Right cardiac atrium (tissue), 5 donors: ENCODE measurements at places on chromosomes 7 and 10.
A peak's percentile ranks its signal among the peaks of the same experiment; 100 is the strongest.

GRCh38 chr7:120725376-120726039 is 132.4 kb downstream of the TSPAN12 start:
- DNase-seq = no peak

DNA sequence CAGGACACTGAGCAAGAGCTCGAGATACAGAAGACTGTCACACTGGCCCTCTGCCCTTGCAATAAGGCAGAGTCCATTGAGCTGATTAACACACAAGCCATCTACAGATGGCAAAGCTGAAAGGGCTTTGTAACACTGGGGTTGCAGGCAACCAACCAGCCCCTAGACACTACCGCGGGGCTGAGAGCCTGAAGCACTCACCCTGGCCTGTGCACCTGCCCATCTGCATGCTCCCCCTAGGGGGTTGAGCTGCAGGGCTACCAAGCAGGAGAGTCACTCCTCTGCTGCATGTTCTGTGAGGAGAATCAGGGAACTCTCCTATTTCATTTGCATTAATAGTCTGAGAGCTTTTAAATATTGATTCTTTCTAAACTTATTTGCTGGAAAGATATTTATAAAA is 128.1 kb upstream of the VIPR2 start:
- DNase-seq = no peak

- no peak for DNase-seq
Observed at GRCh38 chr7:70416986-70417655, 714.8 kb upstream of the GALNT17 start.

DNA sequence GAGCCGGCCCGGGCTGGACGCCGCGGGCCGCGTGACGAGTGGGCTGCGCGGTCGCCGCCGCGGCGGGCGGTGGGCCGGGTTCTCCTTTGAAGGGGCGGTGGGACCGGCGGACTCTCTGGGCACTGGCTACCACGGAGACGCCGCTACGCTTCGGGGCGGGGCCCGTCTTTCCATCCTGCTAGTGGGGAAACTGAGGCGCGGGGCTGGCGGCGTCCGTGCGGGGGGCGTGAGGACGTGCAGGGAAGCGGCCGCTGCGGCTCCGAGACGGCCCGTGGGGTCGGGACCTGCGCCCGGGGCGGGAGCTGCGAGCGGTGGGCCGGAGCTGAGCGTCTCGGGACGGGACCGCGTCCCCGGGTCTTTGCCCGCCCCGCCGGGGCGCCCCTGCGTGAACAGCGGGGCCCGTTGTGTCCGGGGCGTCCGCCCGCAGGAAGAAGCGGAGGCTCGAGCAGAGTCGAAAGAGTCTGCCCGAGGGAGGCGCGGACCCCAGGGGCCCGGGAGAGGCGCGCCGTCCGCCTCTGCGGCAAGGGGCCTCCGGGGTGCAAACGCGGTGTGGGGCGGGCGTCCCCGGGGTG is 548 bp upstream of the BNIP3 start:
- no peak for DNase-seq

DNA sequence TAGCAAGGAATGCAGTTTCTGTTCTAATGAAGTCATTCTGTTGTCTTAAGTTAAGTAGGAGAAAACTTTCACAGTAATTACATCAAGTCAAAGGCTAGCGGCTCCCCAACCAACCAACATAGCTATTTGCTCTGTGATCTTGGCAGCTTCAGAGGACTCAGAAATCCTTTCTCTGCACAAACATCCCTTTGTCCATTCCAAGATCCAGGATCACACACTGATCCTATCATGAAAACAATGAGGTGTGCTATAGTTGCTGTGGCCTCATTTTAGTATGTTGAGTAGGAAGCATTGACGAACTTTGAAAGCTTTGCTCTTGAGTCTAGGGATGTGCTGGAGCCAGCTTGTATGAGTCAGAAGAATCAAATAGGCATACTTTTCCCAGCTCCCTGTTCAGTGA is 218.2 kb upstream of the PRSS58 start:
- DNase-seq = no peak

GRCh38 chr7:114813624-114814023 is 108.3 kb upstream of the MDFIC start:
- no peak for DNase-seq

DNA sequence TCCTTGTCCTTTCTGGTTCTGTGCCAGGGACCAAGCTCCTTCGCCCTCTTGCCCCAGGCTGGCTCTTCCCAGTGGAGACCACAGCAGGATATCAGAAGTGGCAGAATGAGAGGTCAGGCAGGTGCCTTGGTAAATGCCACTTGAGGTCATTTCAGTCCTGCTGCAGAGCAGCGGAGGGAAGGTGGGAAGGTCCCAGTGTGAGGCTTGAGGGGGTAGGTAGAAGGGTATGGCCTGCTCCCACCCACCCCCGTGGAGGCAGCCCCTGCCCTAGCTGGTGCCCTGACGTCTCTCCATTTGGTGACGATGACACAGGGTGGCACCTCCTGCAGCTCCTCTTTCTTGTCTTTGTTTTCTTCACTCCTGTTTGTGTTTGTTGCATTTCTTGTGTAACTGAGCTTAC is 538.8 kb downstream of the TCERG1L start:
- DNase-seq = no peak

GRCh38 chr7:54330216-54330800 is 211.9 kb upstream of the VSTM2A start:
- DNase-seq = no peak

DNA sequence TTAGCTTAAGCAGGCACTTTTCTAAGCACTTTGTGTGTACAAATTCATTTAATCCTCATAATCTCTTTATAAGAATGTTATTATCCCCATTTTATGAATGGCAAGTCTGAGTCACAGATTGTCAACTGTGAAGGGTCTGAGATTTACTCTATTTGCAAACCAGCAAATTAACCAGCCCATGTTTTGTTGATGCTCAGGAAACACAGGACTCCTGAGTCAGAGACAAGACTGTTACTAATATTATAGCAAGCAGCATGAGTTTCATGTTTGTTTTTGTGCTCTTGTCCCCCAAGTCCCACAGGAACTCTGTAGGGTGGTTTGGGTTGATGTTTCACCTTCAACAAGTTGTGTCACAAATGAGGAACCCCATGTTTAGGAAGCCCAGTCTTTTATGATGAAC is 182.0 kb upstream of the PPP1R3A start:
- DNase-seq = no peak

DNA sequence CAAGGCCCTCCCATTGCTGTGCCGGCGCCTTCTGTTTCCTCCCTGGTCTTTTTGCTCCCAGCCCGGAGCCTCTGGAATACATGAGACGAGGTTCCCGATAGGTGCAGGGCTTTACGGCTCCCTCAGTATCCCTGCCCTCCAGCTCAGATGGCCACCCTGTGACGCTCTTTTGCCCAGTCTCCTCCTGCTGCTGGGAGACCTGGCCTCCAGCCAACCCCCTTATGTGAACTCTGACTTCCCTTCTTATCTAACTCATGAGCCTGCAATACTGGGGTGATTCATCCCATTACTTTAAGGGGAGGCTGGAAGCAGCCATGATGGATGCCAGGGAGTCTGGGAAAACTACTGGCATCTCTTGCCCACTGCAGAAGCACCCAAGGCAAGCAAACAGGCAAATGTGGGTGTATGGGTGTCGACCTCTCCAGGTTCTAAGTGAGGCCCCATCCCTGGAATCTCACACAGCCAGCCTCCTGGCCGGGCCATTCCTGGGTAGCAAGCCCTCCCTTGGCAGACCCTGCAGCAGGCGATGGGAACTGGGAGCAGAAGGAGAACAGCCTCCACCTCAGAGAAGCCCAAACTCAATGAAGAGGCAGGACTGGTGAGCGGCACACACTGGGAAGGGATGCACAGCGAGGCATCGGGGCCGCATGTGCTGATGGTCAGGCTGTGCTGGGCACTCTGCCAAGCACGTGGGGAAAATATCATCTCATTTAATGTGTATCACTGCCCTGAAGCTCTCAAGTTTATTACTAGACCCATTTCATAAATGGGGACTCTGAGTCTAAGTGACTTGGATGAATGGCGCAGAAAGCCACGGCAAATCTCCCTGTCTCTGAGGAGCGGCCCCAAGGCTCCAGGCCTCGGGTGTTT is 97.5 kb downstream of the FAM53B start:
- peak; percentile 95 for DNase-seq

DNA sequence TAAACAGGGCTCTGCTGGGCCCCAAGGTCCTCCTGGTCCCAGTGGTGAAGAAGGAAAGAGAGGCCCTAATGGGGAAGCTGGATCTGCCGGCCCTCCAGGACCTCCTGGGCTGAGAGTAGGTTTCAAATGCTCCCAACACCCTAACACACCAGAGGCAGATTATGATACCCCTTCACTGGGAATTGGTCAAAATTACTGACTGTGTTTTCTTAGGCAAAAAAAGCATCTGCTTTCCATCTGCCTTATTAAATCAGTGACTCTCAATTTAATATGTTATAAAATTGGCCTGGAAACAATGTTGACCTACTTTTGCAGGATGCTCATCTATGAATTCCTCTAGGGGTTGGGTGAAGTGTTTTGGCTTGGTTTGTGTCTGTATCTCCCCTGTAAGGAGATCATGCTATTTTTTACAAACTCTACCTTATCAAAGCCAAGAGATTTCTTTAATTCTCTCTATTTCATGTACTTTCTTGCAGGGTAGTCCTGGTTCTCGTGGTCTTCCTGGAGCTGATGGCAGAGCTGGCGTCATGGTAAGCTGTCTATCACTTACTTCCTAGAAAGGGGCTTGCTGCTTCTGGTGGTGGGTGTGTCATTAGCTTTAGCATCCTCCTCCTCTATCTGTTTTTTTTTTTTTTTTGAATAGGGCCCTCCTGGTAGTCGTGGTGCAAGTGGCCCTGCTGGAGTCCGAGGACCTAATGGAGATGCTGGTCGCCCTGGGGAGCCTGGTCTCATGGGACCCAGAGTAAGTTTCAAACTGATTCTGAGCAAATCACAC is 15.9 kb downstream of the COL1A2 start:
- no peak for DNase-seq

GRCh38 chr10:71725998-71726579 is 6.5 kb upstream of the C10orf105 start:
- DNase-seq = no peak
